NCI-H1417 treated with DMSO at 0.1 percent for 48 hours (cell line): ENCODE measurements at places on chromosomes 16 and 17.

DNA sequence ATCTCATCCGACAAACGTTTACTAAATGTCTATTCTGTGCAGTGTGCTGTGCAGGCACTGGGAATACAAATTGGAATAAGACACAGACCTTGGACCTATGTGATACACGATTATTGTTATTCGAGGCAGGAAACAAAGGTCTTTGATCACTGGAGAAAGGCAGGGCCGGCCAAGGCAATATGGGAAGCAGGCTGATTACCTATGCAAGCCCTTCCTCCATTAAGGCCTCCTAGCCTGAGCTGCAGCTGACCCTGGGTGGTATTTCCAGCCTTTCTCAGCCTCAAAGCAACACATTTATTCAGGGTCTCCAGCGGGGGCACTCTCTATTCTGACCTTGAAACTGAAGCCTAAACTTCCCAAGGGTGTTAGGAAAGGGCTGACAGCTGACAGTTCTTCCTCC lies 13.4 kb downstream of the ST6GALNAC1 start:
- DNase-seq, result no peak

- DNase-seq, result peak; percentile 9
Observed at GRCh38 chr17:55238931-55239297, 25.8 kb upstream of the HLF start.

DNA sequence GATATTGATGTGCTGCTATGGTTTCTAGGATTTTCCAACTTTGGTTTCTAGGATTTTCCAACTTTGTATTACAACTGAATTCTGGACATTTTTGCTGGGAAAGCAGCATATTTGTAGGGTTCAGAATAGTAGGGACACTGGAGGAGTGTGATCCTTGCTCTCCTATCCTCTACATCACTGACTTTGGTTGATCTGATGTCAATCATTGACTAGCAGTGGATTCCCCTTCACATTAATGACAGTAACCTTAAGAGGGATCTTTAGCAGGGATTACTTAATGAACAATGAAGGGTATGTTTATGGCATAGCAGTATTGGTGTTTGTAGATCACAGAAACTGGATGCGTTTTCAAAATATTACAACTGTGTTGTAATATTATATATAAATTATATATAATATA lies 67.4 kb downstream of the MAP2K4 start:
- no peak for DNase-seq

- DNase-seq, result no peak
Observed at GRCh38 chr17:63751806-63752205, 10.2 kb upstream of the STRADA start.

- DNase-seq, result no peak
Observed at GRCh38 chr16:56600398-56600999, 7.9 kb upstream of the MT2A start.

- DNase-seq, result no peak
Observed at GRCh38 chr16:24052329-24053098, 203.6 kb upstream of the CACNG3 start.

- no peak for DNase-seq
Observed at GRCh38 chr16:638836-639235, 2.7 kb upstream of the METTL26 start.

- DNase-seq, result no peak
Observed at GRCh38 chr17:49777563-49777962, 10.9 kb upstream of the KAT7 start.

- no peak for DNase-seq
Observed at GRCh38 chr16:78134944-78135619, 35.6 kb downstream of the WWOX start.

DNA sequence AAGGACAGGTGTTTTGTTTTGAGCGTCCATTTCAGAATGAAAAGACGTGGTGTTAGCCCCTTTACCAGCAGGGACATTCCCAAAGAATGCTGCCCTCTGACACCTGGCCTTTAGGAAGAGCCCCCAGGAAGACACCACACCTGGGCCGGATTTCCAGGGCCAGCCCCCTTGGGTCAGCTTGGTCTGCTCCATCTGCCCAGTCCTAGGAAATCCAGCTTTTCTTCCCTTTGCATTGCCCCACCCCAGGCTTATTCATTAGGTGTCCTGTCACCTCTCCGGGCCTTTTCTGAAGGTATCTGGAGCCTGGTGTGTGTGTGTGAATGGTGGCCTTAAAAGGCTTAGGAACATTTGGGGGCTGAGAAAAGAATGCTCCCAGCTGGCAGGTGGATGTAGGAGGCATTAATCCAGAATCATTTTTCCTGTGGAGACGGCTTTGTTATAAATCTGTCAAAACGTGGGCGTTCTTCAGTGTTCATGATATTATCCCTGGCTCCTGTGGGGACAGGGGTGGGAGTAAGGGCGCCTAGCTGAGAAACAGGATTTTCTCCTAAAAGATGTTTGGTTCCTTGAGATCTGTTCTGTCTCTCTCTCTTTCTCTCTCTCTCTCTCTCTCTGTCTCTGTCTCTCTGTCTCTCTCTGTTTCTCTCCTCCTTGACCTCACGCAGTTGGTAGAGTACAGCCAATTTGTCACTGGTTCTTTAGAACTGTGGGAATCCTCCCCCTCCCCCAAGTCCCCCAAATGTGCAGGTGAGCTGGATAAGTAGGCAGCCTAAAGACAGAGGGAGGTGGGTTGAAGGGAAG lies 84.0 kb downstream of the NTN1 start:
- no peak for DNase-seq

DNA sequence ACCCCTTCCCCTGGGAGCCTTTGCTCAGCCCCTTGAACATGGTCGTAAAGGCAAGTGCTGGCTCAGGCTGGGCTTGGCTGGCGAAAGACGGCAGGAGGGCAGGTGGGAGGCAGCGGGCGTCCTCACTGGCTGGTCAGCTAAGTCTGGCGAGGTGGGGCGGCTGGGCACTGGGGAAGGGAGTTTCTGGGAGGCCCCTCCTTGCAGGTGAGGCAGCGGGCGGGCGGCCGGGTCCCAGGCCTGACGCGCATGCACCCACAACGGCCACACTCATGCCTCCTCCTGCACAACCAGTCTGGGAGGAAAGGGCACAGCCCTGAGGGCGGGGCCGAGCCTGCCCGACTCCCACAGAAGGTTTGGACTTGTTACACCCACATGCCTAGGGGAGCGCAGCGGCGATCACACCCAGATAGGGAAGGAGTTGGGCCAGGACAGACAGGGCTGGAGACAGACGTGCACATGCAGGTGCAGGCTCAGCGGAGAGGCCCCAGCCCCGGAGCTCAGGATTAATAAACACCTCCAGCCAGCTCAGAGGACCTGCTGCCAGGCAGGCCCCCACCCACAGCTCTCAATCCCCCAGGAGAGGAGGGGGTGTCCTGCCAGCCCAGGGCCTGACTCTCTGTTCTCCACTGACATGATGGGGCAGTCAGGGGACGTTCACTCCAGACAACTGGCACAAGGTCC lies at the start of gene EVPL:
EVPL (minus strand) TSS at position 148 of the 681 bp plus-strand sequence; CDS start at position 40, 108 bp downstream.
- no peak for DNase-seq

DNA sequence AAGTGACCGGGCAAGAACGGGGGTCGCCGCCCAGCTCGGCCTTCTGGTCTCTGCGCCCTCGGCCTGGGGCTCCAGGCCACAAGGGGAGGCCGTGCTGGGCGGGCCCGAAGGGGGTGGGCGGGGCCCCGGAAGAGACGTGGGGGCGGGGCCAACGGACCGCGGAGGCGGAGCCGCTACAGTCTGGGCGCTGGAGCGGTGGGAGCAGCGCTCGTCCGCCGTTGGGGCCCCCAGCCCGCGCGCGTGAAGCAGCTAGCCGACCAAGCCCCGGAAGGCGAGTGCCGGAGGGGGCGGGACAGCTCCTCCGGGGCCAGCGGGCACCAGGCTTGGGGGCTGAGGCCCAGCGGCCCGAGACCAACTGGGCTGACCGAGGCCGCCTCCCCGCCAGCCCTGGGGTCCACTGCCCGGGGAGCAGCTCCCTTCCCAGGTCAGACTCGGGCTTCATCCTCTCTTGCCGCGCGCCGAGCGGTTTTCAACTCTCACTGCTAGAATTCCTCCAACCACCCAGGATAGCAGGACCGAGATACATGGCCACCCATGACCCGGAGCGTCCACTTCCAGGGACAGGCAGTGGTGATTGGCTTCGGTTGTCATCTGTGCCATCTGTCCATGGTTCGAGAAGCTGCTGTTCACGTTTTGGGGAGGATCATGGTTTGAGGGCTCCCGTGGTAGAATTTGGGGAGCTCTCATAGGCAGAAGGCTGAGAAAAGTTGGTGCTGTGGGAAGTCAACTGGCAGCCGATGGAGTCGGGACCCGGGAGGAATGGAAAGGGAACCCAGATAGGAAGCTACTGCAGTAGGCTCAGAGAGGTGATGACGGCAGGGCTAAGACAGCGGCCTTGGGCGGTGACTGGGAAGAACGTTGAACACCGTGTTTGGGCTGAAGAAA lies 44.6 kb upstream of the LCMT1 start:
- DNase-seq, result no peak

- no peak for DNase-seq
Observed at GRCh38 chr17:37527249-37527851, 37.7 kb downstream of the DUSP14 start.

DNA sequence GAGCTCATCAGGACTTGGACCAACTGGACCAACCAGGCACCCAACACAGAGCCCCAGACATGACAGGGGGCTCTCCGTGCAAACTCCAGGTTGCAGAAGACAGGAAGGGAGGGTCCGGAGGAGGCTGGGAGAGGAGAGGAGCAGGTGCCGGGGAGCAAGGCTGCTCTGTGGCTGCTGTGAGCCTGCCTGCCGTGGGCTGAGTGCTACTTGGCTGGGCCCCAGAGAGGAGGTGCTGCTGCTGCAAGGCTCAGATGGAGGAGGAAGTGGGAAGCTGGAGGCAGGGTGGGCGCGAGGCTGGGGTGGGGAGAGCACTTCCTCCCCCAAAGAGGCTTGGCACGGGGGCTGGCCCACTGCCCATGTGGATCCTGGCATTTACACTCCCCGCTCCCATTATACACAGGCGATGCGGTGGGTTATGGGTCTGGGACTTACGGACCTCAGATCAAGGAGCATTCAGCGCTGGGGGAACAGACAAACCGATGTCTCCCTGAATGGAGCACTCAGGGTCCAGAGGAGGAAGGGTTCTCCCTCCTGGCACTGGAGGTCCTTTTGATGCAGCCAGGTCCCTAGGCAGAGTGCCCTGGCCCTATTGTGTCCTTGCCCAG lies 15.9 kb downstream of the EPOP start:
- no peak for DNase-seq
